WERI-Rb-1 (cell line): ENCODE measurements at places on chromosomes 3 and 15.

DNA sequence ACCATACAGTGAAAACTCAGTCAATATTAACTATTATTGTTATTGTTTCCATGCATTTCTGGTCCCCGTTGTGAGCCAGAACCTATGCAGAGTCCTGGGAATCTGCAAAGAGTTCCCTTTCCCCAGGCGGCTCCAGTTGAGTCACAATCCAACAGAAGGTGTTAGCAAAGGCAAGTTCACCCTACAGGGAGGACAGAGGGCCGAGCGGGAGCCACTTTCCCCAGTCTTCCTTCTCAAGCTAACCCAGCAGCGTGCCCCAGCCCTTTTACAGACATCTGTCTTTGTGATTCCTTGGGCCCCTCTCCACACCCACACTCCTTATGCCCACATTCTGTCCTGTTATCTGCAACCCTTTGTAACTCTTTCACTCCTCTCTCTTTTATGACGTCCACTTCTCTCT lies 13.1 kb upstream of the LTF start:
- no peak for DNase-seq

DNA sequence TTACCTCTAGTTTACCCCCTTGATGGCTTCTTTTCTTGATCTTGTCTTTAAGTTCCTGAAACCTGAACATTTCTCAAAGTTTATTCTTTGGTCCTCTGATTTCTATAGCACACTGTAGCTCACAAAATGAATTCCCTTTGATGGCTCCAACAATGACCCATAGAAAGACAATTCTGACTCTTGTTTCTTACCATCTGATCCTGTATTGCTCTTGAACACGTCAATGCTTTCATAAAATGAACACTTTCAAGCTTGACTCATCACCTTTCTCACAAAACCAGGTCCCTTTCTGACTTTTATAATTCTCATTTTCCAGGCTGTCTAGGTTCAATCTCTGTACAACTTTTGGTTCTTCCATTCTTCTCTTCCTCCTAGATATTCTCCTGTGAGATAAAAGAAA lies 5.7 kb upstream of the GAP43 start:
- no peak for DNase-seq

DNA sequence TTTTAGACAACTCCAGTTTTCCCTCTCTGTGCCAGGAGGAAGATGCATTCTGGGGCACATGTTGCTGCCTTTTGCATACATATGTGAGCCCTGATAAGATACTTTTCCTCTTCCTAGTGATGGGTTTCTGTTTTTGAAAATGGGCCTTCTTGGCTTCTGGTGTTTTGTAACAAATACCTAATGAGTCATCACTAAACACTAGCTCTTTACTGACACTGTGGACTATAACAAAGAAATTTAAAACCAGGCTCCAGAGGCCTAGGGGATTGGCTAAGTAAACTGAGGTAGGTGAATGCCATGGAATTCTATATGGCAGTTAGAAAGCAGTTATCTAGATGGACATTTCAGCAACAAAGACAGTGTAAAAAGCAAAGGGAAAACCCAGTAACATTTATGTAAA lies 93.4 kb upstream of the NR2E3 start:
- DNase-seq = no peak

DNA sequence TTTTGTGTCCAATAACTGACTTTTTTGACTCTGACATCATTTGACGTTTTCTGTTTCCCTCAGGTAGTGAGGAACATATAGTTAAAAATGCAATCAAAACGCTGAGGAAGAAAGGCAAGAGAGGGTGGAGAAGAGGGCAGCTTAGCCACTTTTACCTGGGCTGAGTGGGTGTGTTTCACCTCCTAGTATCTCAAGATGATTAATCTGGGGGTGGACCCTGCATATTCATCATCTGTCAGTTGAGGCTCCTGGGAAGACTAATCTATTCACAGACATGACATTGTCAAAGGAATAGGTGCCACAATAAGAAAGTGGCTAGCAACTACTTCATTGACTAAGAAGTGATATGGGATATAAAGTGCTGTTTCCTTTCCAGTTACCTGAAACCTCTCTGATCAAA lies 331.5 kb upstream of the RARB start:
- no peak for DNase-seq

GRCh38 chr15:34650177-34650576 lies 66.7 kb upstream of the GOLGA8B start:
- no peak for DNase-seq

- no peak for DNase-seq
Observed at GRCh38 chr3:129974833-129975704, 549 bp downstream of the TRH start.

DNA sequence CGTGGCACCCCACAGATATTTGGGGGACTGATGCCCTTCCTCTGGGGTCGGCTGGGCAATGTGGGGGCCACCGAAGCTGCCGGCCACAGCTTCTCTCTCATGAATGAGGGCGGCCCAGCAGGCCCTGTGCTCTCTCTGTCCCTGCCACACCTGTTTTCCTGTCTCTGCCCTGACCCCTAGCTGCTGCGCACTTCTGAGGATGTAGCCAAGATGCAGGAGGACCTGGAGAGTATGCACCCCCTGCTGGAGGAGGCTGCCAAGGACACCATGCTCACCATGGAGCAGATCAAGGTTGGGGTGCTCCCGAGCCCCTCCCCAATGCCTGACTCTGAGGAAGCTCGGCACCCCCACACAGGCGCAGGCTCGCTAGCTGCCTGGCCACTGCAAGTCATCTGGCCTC lies 59.7 kb downstream of the SEMA3G start:
- peak; percentile 93 for DNase-seq

DNA sequence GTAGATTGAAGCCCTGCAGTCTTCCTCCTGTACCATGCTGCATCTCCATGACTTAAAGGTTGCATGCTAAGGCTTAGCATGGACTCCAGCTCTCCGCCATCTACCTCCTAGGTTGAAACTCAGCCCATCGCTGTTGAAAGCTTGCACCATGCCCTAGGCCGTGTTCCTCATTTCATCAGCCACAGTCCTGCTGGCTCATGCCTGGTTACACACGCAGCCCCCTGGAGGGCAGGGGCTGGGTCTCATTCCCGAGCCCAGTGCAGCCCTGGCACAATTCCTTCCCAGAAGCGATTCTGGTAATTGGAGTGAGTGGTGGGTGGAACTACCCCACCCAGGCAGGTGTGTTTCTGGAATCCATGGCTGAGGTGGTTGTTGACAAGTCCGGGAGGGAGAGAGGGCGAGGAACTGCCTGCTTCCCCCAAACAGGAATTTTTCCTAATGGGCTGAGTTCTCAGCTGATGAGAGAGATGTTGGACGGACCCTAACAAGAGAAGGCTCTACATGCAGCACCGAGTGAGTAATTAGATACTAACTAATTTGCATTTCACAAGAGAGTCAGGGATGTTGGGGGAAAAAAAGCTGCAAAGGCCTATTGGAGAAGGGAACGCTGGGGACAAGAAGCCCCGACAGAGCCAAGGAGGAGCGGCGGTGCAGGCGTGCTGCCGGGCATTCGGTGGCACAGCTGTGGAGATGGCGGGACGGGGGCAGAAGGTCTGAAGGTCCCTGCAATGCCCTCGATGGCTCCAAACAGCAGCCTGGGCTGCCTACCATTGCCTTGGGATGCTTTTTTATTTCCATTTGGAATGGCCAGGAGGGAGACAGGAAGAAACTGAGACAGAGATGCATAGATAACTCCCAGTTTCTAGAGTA lies 92.3 kb upstream of the TLE3 start:
- DNase-seq = no peak

DNA sequence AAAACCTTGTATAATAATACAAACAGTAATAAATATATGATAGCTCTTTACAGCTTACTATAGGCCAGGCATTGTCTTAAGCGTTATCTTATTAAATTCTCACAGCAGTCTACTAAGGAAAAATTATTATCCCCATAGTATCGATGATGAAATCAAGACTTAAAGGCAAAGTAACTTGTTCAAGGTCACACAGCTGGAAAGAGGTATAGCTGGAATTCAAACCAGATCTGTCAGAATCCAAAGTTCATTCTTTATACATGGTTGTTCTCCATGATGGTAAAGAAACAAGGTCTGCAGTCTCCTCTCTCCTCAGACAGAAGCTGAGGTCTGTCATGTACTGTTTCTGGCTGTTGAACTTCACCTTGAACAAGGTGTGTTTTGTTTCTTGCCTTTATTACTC lies 15.4 kb upstream of the SLC22A13 start:
- DNase-seq = no peak

DNA sequence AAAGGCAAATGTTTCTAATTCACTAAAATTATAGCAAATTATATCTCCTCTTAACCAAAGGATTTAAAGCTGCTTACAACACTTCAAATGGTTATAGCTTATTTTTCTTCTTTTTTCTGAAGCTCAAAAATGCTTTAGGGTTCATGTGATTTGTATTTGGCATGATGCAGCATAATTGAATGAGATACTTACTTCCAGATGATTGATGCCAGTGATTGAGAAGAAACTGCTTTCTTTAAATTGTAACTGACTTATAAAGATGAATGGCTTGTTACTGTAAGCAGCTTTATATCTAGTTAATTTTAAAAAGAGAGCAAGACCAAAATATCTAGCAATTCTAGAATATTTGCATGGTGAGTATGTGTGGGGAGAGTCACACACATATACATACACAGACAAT lies 270.7 kb upstream of the THRB start:
- DNase-seq = no peak

- no peak for DNase-seq
Observed at GRCh38 chr3:124976383-124976782, 41.8 kb upstream of the MUC13 start.

- DNase-seq = no peak
Observed at GRCh38 chr3:76753599-76753998, 286.3 kb upstream of the ROBO2 start.

DNA sequence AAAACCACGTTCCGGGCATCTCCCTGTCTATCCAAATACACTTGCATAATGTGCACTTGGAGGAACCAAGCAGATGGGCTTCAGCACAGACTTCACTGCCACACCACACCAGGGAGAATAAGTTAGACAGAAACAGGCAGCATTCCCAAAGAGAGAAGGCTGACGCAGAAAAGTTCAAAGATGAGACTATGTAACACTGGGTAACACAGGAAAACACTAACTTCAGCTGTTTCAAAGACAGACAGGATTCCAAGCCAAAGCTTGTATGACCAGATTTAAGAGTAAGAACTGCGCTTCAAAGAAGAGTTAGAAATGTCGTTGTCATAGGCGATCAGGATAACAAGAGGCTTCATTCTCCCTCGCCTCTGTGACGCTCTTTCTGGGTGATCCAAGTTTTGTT lies 19.9 kb downstream of the SLC51A start:
- no peak for DNase-seq

- DNase-seq = no peak
Observed at GRCh38 chr15:48996276-48996675, 32.6 kb upstream of the SHC4 start.

- no peak for DNase-seq
Observed at GRCh38 chr3:15927969-15928368, 130.2 kb upstream of the ANKRD28 start.

DNA sequence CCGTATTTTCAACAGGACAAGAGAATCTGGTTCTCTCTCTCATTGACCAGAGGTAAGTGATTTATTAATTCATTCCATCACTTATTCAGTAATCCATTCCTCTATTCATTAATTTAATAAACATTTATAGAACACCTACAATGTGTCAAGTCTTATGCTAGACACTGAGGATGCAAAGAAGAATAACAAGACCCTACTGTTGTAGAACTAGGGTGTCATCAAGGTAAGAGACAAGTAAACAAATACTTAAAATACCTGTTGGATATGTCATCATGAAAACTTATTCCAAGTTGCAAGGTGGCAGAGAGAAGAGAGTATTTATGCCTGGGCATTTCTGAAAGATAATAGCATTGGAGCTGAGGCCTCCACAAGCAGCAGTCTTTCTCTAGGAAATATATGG lies 257.8 kb downstream of the CDIN1 start:
- no peak for DNase-seq

DNA sequence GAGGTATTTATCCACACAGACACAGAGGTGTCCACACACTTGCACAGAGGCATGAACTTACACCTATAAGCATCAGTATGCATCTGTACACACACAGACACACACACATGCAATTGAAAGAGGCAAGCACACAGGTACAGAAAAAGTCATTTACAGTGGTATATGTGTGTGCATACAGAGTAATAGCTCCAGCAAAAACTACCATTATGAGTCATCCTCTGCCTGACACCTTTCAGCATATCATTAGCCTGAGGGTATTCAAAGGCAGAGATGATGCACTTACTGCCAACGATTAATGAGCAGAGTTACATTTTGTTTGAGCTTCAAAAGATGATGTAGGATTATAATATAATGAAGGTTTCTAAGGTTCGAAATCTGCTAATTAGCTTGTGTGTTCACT lies 100.3 kb upstream of the TPRG1 start:
- DNase-seq = no peak

GRCh38 chr3:7999384-7999783 lies 502.2 kb upstream of the LMCD1 start:
- no peak for DNase-seq

- no peak for DNase-seq
Observed at GRCh38 chr3:131082871-131083863, 56.5 kb downstream of the NEK11 start.

DNA sequence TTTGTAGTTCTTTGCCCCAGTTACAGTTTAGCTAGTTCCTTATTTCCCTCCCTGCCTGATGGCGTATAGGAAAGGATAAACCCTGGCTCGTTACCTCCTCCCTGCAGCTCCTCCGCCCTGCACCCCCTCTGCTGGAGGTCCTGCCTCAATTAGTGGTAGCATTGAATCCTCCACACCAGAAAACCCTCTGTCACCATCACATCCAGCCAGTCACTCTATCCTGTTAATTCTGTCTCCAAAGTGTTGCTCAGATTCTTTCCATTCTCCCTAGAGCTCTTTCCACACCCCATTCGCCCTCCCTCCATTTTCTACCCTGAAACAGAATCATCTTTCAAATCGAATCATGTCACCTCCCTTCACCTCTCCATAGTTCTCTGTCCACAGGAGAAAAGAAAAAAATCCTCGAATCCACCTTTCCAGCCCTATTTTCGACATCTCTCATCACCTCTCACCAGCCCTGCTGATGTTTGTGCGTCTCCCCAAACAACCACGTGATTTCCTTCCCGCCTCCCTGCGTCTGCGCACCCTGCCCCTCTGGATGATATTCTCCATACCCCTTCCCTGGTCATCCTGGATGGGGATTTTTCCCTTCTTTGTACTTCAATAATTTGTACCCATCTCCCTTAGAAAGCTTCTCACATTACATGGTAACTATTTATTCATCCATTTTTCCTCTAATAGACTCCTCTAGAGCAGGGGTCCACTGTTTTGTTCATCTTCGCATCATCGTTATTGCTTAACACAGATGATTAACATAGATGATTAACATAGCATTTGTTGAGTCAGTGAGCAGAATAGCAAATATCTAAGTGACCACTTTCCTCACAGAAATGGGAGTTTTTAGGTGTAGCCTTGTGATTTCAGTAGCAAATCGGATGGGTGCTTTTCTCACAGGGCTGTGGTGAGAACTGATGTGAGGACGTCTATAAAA lies 37.1 kb downstream of the MAP3K13 start:
- DNase-seq = no peak

DNA sequence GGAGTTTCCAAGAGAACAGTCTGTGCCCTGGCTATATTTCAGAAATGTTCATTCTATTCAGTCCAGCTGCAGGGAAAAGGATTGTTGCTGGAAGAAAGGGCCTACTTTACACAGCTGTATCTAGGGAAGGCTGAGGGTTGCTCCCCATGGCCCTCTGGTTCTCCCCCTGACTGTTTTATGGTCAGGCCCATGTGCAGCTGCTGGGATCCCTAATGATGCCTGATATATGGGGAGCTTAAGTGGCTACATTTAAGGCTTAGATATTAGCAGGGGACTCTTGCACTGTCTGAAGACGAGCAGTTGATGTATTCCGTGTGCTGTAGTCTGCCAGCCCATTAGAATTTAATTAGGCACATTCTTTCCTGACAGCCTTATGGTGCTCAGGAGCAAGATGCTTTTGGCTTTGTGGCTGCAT lies 72.0 kb downstream of the FAM43A start:
- no peak for DNase-seq
